Right lung (tissue), 10 donors: ENCODE measurements at places on chromosomes 4 and X. TPM values are rescaled to one million over a fixed set of nuclear protein-coding genes. Genes with fewer than 3 reads are reported as not detected.

GRCh38 chr4:38872620-38873019 lies 5.0 kb downstream of the FAM114A1 start:
- no peak for DNase-seq

GRCh38 chr4:48602222-48602621 lies 112.2 kb downstream of the ZAR1 start:
- DNase-seq, result no peak

GRCh38 chr4:80202741-80203553 lies 5.6 kb downstream of the PRDM8 start:
- DNase-seq, result no peak

GRCh38 chr4:98262431-98262830 lies 1.2 kb downstream of the RAP1GDS1 start:
- peak; percentile 4 for DNase-seq

The DRP2 gene
- polyA plus RNA-seq, result 1.9 TPM

The AMBN gene
- not detected for polyA plus RNA-seq

The SMR3B gene
- not detected for polyA plus RNA-seq

The MID1IP1 gene
- 13.6 TPM for polyA plus RNA-seq

The RBM3 gene
- 376 TPM for polyA plus RNA-seq

The CXXC4 gene
- 17.7 TPM for polyA plus RNA-seq

GRCh38 chr4:128954941-128955340 lies 138.4 kb downstream of the SCLT1 start:
- DNase-seq, result no peak

- peak; percentile 9 for DNase-seq
Observed at GRCh38 chrX:36581030-36581429, 427.1 kb upstream of the FAM47C start.

GRCh38 chr4:137735561-137736104 lies 203.3 kb upstream of the PCDH18 start:
- no peak for DNase-seq

The ZBTB49 gene
- polyA plus RNA-seq, result 12.7 TPM

The TEX13C gene
- polyA plus RNA-seq, result not detected

GRCh38 chr4:70724463-70724862 lies 2.7 kb downstream of the RUFY3 start:
- DNase-seq, result no peak

- no peak for DNase-seq
Observed at GRCh38 chr4:9952415-9952950, 68.8 kb downstream of the SLC2A9 start.

- no peak for DNase-seq
Observed at GRCh38 chrX:121160987-121161386, 113.6 kb downstream of the GLUD2 start.

DNA sequence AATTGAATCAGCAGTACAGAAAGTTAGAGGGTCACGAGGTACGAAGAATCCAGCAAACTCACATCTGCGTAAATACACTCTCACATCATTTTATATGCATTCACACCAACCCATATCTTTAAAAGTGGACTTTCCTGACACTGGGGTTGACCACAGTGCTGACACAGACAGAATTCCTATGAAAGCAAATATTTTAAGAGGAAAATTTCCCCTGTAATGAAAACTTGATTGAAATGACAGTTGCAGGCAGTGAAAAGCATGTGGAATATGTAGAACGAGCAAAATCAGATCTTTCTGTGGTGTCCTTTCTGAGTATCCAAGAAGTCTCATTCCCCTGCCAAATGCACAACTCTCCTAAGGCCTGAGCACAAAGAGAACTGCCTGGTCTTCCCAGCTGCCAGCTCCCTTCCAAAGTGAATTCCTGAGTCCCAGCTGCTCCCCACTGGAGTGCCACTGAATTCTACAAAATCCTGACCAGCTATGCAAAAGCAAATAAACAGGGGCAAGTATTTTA lies 50.5 kb upstream of the FAM9C start:
- DNase-seq, result peak; percentile 34

- no peak for DNase-seq
Observed at GRCh38 chrX:132277953-132278614, 58.8 kb upstream of the RAP2C start.

DNA sequence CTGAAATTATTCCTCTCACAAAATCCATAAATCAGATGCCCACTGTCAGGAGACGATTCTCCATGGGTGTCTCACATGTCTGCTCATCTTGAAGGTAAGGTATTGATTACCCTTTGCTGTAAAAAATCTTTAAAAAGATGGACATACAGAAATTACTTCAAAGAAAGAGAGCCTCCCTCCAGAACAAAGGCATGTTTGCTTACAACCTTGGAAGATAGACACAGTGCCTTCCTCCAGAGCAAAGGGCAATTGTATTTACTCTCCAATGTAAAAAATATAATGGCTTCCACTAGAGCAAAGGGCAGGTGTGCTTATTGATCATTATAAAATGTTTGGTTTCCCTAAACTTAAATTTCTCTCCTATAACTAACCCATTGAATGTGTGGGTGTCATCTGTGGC lies 616.2 kb downstream of the ANKRD50 start:
- DNase-seq, result no peak

GRCh38 chr4:111360906-111361305 lies 738.0 kb upstream of the PITX2 start:
- DNase-seq, result no peak

- no peak for DNase-seq
Observed at GRCh38 chrX:37509349-37509748, 62.1 kb upstream of the LANCL3 start.

GRCh38 chrX:47956016-47956415 lies 47.8 kb downstream of the ZNF182 start:
- DNase-seq, result no peak

DNA sequence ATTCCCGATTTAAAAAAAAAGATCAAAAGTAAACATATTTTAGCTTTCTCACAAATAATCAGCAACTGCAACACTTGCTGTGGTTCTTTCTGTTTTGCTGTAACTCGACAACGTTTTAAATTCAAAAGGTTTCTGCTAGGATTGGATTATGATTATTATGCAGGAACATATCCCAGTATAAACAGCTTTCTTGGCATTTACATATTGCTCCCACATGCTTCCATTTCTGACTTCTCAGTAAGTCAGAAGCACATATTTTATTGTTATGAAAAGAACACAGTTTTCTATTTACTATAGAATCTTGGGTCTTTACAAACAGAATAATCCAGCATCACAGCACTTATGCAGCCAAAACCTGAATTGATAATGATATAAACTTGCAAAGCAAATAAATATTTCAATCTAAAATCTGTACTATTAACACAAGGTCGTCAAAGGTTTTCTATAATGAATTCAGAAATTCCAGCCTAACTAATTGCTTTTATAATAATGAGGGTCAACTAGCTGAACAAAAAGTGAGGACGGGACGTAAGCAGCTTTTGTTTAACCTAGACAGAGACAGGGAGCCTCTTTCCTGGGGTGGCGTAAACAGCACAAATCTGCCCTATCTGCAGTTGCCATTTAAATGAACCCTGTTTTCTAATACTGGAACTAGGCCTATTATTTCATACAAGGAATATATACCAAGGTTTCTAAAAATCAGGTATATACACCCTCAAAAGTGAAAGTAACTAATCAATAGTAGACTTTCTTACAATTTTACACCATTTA lies 9.8 kb upstream of the PCDH18 start:
- no peak for DNase-seq

The EPGN gene
- polyA plus RNA-seq, result 0.20 TPM

GRCh38 chrX:45602151-45602550 lies 401.5 kb upstream of the DIPK2B start:
- DNase-seq, result no peak
